Mesenteric fat pad (tissue), 1 donor: ENCODE measurements at places on chromosomes 3 and 15. TPM values are rescaled to one million over a fixed set of nuclear protein-coding genes. Genes with fewer than 3 reads are reported as not detected.

NPAP1 gene
- total RNA-seq, result not detected

AGBL1 gene
- not detected for total RNA-seq

GRCh38 chr3:138187296-138188012 lies at the start of gene ARMC8:
Gene ARMC8, plus strand, starts transcription at chr3:138187301. Its CDS starts 254 bp downstream, at chr3:138187555.
- peak; percentile 91 for DNase-seq

GRCh38 chr3:44803298-44803697 lies 41.7 kb downstream of the KIF15 start:
- DNase-seq, result no peak

GRCh38 chr15:89926158-89926557 lies 13.4 kb upstream of the ARPIN start:
- no peak for DNase-seq

GRCh38 chr15:77023576-77024272 lies 28.8 kb downstream of the PSTPIP1 start:
- peak; percentile 64 for DNase-seq

DNA sequence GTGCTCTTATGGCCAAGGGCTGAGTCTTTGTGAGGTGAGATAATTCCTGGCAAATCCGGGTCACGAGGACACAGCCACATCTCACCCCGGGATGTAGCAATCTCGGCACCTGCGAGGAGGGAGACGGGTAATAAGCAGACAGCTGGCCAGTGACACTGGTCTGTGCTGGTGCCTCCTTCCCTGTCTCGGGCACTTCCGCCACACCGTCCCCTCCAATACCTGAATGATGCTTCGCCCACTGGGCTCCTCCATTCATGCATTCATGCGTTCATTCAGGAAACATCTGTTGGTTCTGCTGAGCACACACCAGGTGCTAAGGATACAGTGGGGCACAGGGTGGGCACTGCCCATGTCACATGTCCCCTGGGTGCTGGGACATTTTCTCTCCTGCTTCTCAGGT lies 60.1 kb downstream of the ATP10A start:
- DNase-seq, result peak; percentile 78

DNA sequence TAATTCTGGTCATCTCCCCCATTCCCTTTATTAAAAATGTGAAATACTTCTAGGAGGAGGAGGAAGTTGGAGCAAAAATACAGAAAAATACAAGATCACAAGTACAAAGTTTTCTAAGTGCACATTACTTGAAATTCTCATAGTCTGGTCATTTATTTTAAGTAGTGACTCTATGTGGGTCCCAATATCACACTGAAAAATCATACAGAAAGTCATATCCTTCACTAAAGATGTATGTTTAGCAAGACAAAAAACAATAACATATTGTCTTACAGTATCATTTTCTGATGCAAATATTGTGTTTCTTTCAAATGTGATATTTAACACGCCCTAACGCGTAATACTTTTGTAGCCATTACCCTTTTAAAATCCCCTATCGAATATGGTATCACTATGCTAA lies 2.5 kb downstream of the ALDH1A2 start:
- DNase-seq, result no peak

DNA sequence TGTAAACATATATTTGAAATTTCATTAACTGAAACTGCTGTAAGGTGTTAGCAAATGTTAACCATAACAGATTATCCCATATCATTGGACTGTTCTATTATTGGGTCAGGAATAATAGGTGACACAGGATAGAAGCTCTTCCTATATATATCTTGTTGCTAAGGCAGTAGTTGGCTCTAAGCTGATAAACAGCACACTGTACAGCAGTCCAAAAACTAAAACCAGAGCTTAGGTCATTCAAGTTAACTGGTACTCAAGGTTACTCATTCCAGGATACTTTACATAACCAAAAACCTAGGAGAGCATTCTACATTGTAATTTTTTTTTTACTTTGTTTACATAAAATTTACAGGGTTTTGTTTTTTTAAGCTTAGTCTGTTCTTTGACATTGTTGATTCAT lies 8.9 kb downstream of the DNAJC19 start:
- no peak for DNase-seq
